ENCODE measurements at places on chromosomes 11 and 22.

DNA sequence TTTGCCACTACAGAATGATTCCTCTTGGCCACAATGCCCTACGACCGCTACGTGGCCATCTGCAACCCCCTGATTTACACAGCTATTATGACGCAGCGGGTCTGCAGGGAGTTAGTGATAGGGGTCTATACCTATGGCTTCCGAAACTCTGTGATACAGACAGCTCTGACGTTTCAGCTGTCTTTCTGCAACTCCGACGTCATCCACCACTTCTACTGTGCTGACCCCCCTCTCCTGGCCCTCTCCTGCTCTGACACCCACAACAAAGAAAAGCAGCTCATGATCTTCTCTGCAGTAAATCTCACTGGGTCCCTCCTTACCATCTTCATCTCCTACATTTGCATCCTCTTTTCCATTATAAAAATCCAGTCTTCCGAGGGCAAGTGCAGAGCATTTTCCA, 52.3 kb upstream of the OR5P2 start:
- no peak for DNase-seq

- peak; percentile 77 for DNase-seq
These were observed 146.2 kb upstream of the RASSF10 start for GRCh38 chr11:12862696-12863469.

DNA sequence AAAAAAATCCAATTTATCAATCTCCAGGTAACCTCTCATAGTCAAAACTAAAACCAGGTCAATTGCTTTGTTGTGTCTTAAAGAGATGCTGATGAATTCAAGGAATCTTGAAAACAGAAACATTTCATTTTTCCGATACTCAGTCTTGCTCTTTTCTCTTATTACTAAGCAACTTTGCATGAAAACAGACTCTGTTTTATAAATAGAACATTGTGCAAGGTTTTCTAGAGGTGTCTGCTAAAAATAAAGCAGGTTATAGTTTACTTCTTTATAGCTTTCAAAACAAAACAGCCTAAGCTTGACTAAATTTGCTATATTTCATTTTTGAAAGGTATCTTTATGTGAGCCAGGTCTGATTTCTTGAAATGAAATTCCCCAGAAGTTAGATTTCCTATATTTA, 109.3 kb downstream of the ARL14EP start:
- DNase-seq: no peak

DNA sequence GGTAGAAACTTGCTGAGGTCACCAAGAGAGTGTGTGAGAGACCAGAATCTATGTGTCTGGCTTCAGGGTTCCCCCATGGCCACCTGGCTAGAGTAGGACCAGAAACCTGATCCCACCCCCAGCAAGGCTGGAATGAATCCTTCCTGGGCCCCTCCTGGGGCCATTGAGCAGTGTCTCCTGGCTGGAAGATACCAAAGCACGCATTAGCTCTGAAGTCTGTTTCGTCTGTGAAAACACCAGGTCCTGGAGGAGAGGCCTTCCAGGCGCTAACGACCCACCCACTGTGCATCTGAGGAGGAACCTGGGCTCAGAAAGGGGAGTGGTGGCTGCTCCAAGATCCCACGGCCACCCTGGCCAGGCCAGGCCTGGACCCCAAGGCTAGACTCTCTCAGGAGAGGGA, 15.5 kb upstream of the TSKU start:
- no peak for DNase-seq

- DNase-seq: no peak
These were observed 14.0 kb upstream of the GDPD5 start for GRCh38 chr11:75539459-75540334.

GRCh38 chr11:130269326-130269943, 45.3 kb downstream of the ZBTB44 start:
- no peak for DNase-seq

DNA sequence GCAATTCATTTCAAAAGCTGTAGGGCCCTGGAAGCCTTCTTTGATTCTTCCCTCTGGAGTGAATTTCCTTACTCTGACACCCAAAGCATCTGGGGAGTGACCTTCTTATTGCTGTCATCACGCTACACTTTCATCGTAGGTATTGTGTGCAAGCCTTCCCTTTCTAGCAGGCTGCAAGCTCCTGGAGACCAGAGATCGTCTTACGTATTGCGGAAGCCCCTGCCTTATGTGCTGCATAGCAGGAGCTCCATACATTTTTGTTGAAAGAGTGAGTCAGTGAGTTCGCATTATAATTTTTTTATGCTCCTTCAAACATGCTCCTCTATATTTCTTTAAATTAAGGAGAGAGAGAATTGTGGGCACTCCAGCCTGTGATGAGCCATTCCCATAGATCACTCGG, 21.2 kb upstream of the TMEM218 start:
- no peak for DNase-seq
